RCC 7860 (cell line): ENCODE measurements at places on chromosomes 1 and 21.

GRCh38 chr1:21653744-21654100, 15.4 kb downstream of the RAP1GAP start:
- no peak for DNase-seq

GRCh38 chr21:27636656-27637055, 669.8 kb upstream of the ADAMTS5 start:
- DNase-seq = no peak

DNA sequence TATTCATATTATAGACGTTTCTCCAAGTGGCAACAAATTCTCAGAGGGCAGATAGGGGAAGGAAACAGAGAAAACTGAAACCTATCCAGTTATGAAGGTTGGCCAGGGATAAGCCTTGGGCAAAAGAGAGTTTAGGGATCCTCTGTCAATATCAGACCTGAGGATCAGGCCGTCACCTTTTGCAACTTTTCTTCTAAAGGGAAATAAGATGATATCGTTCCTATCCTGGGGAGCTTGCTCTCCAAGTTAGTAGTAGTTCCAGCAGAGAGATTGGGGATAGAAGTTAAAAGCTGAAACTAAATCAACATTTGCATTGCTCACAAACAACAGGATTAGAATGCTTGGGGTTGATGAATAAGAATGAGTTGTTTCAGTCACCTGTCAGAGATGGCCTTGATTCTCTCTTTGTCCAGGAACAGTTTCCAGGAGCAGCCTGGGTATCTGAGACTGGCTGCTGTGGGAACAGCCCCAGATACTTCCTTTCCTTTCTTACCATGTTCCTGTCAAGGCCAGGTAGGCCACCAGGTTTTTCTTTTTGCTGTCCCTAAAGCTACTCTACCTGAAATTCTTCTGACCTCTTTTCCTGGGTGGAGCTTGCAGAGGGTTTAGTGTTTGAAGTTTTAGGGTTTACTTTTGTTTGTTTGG, 2.5 kb downstream of the RIIAD1 start:
- no peak for DNase-seq

DNA sequence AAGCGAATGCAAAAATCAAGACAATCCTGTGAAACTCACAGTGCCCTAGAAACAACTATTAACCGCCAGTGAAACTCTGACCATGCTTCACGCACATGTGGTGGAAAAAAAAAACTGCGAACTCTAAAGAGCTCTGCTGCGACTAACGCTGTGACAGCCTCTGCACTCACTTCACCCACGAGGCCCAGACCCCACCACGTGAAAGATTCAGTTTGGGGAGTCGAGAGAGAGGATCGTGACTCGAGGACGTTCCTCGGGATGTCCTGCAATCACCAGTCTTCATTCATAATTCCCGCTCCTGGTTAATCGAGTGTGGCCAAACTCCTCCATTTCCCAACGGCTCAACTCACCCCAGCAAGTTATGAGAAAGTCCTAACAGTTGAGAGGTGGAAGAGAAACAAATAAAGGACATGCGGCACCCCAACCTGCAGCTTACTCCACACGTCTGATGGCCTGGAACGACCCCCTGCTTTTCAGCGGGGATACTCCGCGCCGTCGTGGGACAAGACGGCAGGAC, 1.1 kb downstream of the SERBP1 start:
- DNase-seq = no peak

DNA sequence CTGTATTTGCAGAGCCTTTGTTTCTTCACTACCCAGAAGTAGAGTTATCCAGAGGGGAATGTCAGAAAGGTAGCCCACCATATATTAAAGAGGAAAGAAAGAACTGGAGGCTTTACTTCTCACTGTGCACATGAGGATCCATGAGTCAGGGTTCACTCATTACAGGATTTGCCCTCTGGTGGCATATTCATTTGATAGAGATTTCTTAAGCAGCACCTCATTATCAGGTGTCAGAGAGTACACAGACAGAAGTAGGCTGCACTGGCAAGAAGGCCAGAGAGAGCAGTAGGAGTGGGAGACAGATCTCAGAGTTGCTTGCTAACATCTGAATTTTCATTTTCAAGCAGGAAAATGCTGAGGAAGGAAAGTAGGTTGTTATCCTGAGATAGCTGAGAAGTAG, 123.8 kb downstream of the PIK3R3 start:
- DNase-seq = no peak
